ENCODE measurements at places on chromosomes 2 and 18.

- DNase-seq, result peak; percentile 63
Measured at GRCh38 chr2:217789003-217789735, 213.6 kb downstream of the TNS1 start.

- DNase-seq, result no peak
Measured at GRCh38 chr2:70854411-70854810, 18.8 kb upstream of the CD207 start.

DNA sequence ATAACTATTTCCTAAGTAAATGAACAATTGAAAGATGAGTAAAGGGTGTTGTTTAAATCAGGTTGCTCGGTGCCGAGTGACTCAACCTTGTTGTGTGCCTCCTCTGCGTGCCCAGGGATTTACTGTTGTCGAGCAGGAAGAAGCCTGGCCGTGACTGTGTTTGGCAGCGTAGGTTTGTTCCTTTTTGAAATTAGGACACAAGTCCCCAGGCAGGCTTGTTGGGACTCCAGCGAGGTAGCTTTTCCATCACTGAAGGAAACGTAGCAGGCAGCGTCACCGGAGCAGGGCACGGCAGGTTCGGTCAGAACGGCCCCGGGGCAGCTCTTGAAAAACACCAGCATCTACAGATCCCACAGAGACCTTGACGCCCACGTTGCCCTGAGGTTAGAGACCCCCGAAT is 48.6 kb downstream of the TMEM18 start:
- DNase-seq, result no peak

GRCh38 chr2:1864981-1865421 is 120.7 kb upstream of the PXDN start:
- no peak for DNase-seq

DNA sequence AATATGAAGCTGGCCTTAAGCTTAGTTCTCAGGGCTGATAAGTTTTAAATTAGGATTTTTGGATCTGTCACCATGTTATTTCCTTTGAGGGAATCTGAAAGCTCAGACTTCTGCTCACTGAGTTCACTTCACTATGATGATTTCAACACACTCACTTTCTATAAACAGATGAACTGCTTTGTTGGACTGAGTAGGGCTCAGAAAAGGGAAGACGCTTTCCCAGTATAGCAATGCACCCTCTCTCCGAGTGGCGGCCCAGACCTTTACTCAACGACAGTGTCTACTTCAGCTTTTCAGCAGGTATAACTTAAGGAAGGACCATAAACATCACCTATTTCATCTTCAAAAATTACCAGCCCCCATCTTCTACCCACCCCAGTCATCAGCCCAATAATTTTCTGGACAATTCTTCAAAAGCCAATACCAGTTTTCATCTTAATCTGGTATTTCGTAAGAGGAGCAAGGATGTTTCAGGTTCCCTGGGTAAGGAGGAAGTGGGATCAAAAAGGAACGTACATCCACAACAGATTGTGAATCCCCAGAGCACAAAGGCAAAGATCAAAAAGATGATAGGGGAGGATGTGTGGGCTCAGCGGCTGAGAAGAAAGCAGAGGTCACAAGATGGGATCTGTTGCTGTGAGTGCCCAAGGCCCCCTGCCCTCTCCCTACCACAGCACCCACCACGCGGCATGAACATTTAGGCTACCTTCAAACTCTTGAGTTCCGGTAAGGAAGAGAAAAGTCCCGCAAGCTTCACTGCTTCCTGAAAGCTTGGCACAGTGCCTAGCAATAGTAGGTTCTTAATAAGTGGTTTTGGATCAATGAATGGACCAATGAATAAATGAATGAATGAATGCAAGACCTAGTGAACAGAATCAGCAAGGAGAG is 41.9 kb downstream of the LPIN2 start:
- DNase-seq, result no peak

- no peak for DNase-seq
Measured at GRCh38 chr2:132669908-132670495, at the start of gene LYPD1. Gene LYPD1 (minus strand): TSS chr2:132670205. CDS start chr2:132669932, 273 bp downstream.

DNA sequence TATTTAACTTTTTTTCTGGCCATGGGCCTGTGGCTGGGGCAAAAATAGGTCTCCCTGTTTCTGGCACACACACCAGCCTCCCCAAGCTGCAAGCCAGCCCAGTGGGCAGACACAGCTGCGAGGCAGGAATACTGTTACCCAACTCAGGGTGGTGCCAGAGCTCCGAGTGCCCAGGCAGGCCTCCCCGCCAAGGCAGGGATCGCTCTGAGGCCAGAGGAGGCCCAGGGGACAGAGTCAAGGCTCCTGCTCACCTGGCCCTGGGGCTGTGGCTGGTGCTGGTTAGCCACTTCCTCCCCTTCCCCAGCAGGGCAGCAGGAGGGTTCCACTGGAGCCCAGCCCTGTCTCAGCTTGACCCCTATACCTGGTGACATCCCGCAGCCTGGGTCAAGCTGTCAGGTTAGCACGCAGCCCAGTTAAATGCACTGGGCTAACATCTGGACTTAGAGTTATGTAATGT is 67.1 kb upstream of the EPAS1 start:
- peak; percentile 7 for DNase-seq

GRCh38 chr2:65343386-65343785 is 89.0 kb downstream of the SPRED2 start:
- DNase-seq, result no peak

- no peak for DNase-seq
Measured at GRCh38 chr18:22999212-22999611, 66.1 kb downstream of the RBBP8 start.

GRCh38 chr2:17422061-17422460 is 96.2 kb downstream of the RAD51AP2 start:
- no peak for DNase-seq

DNA sequence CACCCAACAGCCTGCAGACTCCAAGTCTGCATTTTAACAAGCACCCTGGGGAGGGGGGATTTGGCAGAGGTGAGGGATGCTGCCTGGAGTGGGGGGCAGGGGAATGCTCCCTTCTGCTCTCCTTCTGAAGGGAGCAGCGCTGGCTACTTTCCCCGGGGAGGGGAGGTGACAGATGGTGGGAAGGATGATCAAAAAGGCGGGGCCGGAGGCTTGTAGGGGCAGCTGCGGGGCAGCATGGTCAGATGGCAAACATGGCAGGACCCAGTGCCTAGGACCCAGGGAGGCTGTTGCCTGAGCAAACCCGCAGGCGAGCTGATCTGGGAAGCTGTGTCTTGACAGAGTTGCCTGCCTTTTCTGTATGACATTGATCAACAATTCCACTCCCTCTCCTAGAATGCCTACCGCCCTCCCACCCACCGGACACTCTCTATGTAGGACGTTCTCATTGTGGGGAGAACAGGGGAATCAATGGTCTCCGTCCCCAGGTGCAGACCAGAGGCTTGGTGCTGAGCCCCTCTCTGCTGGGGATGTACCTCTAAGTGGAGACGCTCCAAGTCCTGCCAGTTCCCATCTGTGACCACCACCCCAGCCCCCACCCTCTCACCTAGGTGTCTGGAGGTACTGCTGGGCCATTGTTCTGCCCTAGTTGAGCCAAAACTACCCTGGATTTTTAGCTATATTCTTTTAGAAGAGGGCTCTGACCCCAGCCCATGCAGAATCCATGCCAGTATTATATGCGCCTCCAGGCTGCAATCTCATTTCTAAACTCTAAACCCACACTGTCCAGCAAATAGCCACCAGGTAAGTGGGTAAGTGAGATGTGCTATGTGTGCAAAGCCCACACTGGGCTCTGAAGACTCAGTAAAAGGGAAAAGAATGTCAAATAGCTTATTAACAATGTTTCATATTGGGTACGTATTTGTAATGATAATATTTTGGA is 89.7 kb upstream of the SEC11C start:
- no peak for DNase-seq

DNA sequence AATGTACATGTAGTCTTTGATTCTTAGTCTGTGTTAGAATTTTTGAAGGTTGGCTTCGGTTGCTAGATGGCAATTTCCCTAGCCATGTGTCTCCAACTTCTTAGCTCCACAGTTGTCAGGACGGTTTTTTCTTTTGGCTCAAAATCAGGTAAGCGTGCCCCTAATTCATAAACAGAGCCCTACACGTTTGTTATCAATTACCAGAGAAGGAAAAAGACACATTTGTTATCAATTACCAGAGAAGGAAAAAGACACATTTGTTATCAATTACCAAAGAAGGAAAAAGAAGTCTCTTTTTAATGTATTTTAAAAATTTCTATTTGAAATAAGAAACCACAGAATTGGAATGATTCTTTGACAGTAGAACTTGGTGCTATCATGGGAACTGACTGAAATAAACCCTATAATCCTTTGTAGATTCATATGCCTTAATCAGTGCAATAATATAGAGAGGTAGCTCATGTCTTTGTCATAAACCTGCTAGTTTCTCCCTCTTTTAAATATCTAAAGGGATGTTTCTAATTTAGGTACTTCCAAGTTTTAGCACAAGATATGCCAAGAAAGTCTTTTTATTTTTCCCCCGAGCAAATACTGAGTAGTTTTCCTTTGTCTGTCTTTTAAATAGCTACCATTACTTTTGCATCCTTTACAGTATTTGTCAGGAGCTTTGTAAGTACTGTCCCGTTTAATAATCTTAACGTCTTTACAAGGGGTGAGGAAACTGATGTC is 35.9 kb downstream of the CAMKMT start:
- DNase-seq, result no peak

- no peak for DNase-seq
Measured at GRCh38 chr2:15170070-15170775, 390.9 kb downstream of the NBAS start.

GRCh38 chr2:69205491-69205890 is 181.5 kb downstream of the GFPT1 start:
- DNase-seq, result no peak

DNA sequence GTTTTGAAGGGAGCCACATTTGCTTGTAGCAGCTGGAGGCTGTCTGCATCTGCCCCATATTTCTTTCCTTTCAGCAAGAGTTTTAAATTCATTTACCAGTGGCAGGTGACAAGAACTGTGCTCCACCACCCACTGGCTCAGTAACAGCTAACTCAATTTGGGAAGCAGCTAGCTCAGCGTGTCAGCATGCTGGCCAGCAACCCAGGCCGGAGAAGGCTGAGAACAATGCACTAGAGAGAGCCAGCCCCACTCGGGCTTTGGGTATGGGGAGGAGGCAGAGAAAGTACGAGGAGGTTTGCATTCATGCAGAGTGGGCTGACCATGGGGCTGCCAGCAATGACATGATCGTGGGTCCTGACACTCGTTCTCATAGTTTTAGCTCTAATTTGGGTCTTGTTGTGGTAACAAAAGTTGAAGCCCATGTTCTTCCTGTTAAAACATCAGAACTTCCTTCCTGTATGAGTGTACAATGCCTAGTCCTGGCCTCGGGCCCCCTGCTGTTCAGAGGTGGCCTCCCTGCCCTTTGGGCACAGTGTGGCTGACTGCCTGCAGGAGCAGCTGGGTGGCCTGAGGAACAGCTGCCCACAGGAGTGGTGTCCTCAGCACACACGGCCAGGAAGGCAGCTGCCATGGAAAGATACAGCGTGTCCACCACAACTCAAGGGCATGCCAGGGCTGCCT is 23.0 kb downstream of the CDC42EP3 start:
- no peak for DNase-seq

DNA sequence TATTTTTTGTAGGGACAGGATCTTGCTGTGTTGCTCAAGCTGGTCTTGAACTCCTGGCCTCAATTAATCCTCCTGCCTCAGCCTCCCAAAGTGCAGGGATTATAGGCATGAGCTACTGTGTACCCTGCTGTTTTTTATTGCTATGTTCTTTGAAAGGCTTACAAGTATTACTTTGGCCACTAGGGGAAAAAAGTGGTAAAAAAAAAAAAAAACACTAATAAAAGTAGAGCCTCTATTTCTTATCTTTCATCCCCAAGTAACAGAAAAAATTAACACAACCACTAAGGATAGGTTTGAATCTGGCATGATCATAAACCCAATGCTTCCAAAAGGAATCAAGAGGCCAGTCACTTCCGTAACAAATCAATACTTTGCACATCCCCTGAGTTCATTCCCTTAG is 11.6 kb downstream of the NOL10 start:
- DNase-seq, result no peak

- DNase-seq, result no peak
Measured at GRCh38 chr18:69358212-69358895, 42.3 kb upstream of the DOK6 start.

All from stimulated activated CD4-positive, alpha-beta T cell treated with anti-CD3 and anti-CD28 coated beads, Interleukin-15, amount 100 ng/mL, for 1 hour (primary cell).